ENCODE measurements at places on chromosomes 3 and 15.

GRCh38 chr15:48616216-48616615 lies 29.3 kb downstream of the FBN1 start:
- no peak for DNase-seq

GRCh38 chr3:177595530-177596188 lies 398.4 kb upstream of the TBL1XR1 start:
- no peak for DNase-seq

GRCh38 chr3:152257563-152258035 lies 11.1 kb upstream of the MBNL1 start:
- no peak for DNase-seq

- no peak for DNase-seq
Observed at GRCh38 chr3:10410383-10411002, 89.6 kb upstream of the SEC13 start.

- no peak for DNase-seq
Observed at GRCh38 chr3:5014391-5014790, 35.2 kb downstream of the BHLHE40 start.

- no peak for DNase-seq
Observed at GRCh38 chr3:176581589-176581988, 615.7 kb downstream of the TBL1XR1 start.

GRCh38 chr3:183502237-183503181 lies 53.0 kb downstream of the KLHL6 start:
- no peak for DNase-seq

DNA sequence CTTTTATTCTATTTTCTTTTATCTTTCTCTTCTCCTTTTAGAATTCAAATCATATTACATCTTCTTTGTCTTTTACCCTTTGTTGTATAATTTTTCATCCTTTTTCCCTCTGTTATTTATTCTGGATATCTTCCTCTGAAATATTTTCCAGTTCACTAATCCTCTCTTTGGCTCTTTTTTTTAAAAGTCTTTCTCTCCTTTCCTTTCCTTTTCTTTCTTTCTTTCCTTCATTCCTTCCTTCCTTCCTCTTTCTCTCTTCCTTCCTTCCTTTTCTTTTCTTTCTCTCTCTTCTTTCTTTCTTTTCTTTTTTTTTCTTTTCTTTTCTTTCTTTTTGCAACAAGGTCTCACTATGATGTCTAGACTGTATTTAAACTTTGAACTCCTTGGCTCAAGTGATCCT lies 9.3 kb downstream of the SUSD5 start:
- no peak for DNase-seq

DNA sequence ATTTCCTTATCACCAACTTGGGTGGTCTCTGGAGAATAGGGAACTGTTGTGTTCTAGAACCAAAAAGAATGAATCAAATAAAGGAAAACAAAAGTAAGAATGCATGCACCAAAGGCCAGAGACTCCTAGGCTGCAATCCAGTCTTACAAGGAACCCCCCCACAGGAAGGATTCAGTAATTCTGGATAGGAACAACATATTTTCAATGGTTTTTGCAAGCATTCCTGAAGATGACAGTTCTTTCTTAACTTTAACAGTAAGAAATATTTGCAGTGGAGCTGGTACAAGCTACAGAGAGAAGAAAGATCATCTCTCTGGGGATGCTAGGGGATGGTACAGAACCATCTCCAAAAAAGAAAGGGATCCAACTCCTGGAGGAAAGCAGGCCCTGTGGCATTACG lies 116.2 kb upstream of the CHRM5 start:
- DNase-seq = no peak

- DNase-seq = no peak
Observed at GRCh38 chr15:68783226-68784058, 37.3 kb downstream of the ANP32A start.

- DNase-seq = no peak
Observed at GRCh38 chr3:52763466-52763865, 7.3 kb downstream of the NEK4 start.

GRCh38 chr3:40309925-40310695 lies 603 bp downstream of the EIF1B start:
- DNase-seq = peak; percentile 9

DNA sequence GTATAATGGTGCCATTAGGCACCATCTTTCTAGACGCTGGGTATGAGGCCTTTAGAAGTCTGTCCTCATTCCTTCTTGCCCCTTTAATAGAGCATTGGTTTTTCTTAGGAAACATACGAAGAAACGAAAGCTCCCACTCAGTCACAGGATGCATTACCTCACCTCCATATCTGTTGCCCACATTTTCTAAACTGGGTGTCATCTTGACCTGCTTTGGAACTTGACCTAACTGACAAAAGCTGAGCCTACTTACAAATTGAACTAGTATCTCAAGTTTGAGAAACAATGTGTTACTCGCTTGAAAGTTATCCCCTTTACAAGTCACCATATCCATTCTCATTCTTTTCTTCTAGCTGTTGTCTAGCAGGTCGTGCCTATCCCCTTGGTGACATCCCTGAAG lies 102.7 kb downstream of the VPS8 start:
- no peak for DNase-seq

DNA sequence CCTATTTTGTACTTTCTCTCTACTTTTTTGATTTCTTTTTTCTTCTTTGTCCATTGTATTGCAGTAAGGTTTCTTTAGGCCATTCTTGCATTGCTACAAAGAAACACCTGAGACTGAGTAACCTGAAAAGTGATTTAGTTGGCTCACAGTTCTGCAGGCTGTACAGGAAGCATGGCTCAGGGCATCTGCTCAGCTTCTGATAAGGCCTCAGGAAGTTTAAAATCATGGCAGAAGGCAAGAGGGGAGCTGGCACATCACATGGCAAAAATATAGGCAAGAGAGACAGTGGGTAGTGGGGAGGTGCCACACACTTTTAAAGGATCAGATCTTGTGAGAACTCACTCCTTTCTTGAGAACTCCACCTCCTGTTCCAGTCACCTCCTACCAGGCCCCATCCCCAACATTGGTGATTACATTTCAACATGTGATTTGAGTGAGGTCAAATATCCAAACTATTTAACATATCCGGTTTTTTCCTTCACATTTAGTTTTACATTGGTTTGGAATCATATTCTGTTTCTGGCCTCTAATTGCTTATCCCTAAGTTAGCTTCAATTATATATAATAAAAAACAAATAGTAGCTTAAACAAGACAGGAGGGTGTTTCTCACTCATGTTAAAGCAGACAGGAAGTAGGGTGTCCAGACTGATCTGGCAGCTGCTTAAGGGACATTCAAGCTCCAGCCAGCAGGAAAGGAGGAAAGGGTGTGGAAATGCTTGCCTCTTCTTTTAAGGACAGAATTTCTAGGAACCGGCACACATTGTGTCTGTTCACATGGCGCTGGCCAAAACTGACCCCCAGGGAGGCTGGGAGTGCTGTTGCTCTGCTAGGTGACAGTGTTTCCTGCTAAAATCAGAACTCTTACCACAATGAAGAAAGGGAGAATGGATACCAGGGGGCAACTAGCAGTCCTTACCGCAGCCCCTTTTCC lies 28.8 kb upstream of the SKOR1 start:
- no peak for DNase-seq

- DNase-seq = no peak
Observed at GRCh38 chr3:184820525-184820924, 8.6 kb downstream of the VPS8 start.

DNA sequence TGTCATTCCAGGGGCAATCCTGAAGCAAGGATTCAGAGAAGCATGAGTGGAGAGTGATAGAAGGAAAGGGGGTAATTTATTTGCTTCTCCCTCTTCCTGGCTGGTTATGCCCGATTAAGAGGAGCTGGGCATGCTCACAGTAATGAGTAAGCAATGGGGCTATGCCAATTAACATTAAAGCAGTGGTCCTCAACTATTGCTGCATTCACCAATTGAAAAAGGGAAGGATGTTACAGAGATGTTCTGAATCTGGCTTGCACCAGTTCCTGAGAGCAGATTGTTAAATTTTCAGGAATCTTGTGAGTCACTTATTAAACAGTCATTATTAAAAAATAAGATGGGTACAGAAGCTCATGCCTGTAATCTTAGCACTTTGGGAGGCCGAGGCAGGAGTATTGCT lies 85.9 kb upstream of the ZBTB20 start:
- DNase-seq = no peak

GRCh38 chr3:31581660-31582059 lies 48.9 kb downstream of the STT3B start:
- no peak for DNase-seq

DNA sequence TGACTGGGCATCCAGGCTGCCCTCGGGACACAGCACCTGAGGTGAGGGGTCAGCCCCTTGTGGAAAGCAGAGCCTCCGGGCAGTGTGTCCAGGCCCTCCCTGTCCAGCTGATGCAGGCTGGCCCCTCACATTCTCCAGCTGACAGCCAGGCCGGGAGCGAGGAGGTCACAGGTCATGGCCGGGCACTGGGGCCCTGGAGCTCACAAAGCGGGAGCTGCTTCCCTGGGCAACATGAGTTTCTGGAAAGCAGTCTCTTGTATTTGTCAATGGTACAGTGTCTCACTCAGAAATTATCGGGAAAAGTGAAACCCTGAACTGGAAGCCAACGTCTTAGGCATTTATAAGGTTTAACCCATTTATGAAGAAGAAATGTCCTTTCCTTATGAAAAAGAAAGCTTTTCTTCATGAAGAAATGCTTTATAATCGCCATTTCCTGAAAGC lies 118.5 kb downstream of the OPA1 start:
- no peak for DNase-seq

DNA sequence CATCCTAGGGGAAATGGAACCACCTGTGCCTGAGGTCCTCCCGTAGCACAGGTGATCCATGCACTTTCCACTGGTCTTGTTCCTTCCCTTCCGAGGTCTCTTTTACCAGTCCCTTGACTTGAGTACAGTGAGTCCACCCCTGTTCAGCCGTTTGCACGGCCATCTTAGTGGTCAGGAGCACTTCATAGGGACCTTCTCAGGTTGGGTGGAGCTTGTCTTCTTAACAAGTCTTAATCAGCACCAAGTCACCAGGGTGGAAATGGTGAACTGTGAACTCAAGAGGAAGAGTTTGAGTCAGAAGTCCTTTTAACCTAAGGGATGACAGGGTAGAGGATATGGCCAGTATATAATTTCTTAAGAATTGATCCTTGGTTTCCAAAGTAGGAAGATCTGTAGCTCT lies 21.4 kb downstream of the ARL8B start:
- DNase-seq = no peak

DNA sequence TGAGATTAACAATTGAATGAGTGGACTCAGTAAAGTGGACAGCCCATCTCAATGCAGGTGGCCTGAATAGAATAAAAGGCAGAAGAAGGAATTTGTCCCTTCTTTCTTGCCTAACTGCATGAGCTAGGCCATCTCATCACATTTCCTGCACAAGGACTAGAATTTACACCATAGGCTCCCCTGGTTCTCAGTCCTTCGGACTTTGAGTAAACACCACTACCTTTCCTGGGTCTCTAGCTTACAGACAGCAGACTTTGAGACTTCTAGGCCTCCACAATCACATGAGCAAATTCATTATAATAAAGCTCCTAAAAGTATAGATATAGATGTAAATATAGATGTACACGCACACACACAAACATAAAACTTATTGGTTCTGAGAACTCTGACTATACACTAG lies 28.3 kb downstream of the MTHFS start:
- DNase-seq = no peak

GRCh38 chr15:84892786-84893307 lies 8.4 kb downstream of the SLC28A1 start:
- no peak for DNase-seq

DNA sequence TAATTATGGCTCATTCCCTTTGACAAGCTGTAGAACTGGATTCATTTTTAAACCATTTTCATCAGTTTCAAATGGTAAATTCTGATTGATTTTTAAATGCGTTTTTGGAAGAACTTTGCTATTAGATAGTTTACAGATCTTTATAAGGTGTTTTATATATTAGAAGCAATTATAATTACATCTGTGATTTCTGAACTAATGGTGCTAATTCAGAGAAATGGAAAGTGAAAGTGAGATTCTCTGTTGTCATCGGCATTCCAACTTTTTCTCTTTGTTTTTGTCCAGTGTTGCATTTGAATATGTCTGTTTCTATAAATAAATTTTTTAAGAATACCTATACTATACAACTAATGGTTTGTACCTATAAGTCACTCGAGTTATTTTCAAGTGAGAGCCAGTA lies 62.7 kb downstream of the PXYLP1 start:
- no peak for DNase-seq

DNA sequence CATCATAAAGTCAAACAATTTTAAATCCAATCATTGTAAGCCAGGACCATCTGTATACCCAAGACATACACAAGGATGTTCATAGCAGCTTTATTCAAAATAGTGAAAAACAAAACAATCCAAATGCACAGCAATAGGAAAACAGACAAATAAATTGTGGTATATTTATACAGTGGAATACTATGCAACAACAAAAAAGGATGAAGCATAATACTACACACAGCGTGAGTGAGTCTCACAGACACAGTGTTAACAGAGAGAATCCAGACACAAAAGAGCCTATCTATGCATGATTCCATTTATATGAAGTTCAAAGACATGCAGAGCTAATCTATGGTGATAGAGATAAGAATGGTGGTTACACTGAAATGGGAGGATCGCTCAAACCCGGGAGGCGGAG lies 5.6 kb upstream of the MUC20 start:
- DNase-seq = no peak

DNA sequence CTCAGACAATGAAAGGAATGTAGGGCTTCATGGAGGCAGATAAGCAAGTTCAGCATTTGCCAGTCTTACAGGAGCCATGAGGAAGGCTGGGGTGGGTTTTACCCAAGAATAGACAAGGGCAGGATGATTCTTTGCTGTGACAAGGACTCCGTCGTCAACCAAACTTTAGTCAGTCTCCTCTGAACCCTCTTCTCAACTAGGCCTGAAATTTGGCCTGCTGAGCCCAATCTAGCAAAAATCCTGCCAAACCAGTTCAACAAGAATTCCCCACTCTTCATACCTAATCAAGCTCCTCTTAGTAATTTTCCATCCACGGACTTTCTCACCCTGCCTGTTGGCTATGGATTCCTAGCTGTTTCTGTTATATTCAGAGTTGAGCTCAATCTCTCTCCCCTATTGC lies 280.5 kb downstream of the TBL1XR1 start:
- no peak for DNase-seq

GRCh38 chr15:48992096-48992495 lies 28.4 kb upstream of the SHC4 start:
- DNase-seq = no peak

GRCh38 chr15:92613841-92614240 lies 41.7 kb downstream of the FAM174B start:
- no peak for DNase-seq

DNA sequence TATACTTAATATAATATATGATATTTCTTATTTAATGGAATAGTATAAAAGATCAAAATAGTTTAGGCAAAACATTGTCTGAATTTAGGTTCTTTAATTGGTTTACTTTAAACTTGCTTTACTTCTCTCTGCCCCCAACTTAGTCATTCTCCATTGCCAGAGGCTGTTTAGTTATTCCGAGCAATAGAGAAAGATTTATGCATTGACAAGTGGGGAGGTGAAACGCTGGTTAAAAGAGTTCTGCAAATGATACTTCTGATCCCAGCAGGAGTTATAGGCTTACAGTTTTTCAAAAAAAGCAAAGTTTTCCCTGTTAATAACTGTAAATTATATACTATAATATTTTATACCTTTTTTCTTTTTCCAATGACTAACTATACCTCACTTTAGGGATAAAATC lies 145.4 kb downstream of the EPHA3 start:
- DNase-seq = no peak

- DNase-seq = no peak
Observed at GRCh38 chr3:134932035-134932434, 137.0 kb downstream of the EPHB1 start.

- DNase-seq = no peak
Observed at GRCh38 chr3:12280357-12280806, 8.5 kb upstream of the PPARG start.

GRCh38 chr3:15220056-15220455 lies 14.0 kb downstream of the CAPN7 start:
- DNase-seq = no peak
